ENCODE measurements at places on chromosomes 3 and 15. TPM values are rescaled to one million over a fixed set of nuclear protein-coding genes. Genes with fewer than 3 reads are reported as not detected.

Gene PRR20G
- not detected for polyA plus RNA-seq

Gene SEMA3B
- 40.1 TPM for polyA plus RNA-seq

Gene MORC1
- polyA plus RNA-seq: not detected

Gene DPPA2
- polyA plus RNA-seq: not detected

Gene SCAP
- 24.0 TPM for polyA plus RNA-seq

Gene SLC24A5
- not detected for polyA plus RNA-seq

Gene CACNA1D
- 0.61 TPM for polyA plus RNA-seq

Gene PLA2G4E
- not detected for polyA plus RNA-seq

Gene ZNF280D
- polyA plus RNA-seq: 11.6 TPM

Gene EPB42
- polyA plus RNA-seq: not detected

Gene OR5K2
- polyA plus RNA-seq: not detected

Gene DZIP3
- 2.2 TPM for polyA plus RNA-seq

Gene C3orf33
- polyA plus RNA-seq: 1.4 TPM

Gene STRA6
- polyA plus RNA-seq: 0.95 TPM

Gene CNTN6
- not detected for polyA plus RNA-seq

Gene CNOT10
- 16.7 TPM for polyA plus RNA-seq

Gene CNTN3
- 1.3 TPM for polyA plus RNA-seq

Gene SLC51B
- 0.62 TPM for polyA plus RNA-seq

Gene PEAK1
- 6.6 TPM for polyA plus RNA-seq

Gene SNTN
- polyA plus RNA-seq: not detected

Gene PHLDB2
- polyA plus RNA-seq: 10.6 TPM

Gene SPATA12
- not detected for polyA plus RNA-seq

Gene MB21D2
- polyA plus RNA-seq: 0.88 TPM

Gene CFAP100
- not detected for polyA plus RNA-seq

Gene ULK4
- 1.6 TPM for polyA plus RNA-seq

Gene RTP1
- polyA plus RNA-seq: not detected

Gene TGM5
- not detected for polyA plus RNA-seq

Gene KBTBD13
- polyA plus RNA-seq: not detected

Gene PDZRN3
- polyA plus RNA-seq: 26.3 TPM

Gene ROBO2
- polyA plus RNA-seq: 0.45 TPM

Gene PIK3R4
- polyA plus RNA-seq: 13.6 TPM

Gene TRH
- polyA plus RNA-seq: not detected

Gene TRPM1
- polyA plus RNA-seq: 0.15 TPM

Gene TMEM42
- polyA plus RNA-seq: 20.3 TPM

Gene SLC28A2
- 0.25 TPM for polyA plus RNA-seq

Gene LYZL4
- polyA plus RNA-seq: not detected

Gene CLRN1
- polyA plus RNA-seq: not detected

Gene CORO2B
- 1.2 TPM for polyA plus RNA-seq

Gene GOLGA6L10
- polyA plus RNA-seq: 4.4 TPM

Gene SLC27A2
- polyA plus RNA-seq: 1.6 TPM

Gene GOLGA6A
- polyA plus RNA-seq: not detected

Gene NR1I2
- 0.25 TPM for polyA plus RNA-seq

Gene ASB14
- polyA plus RNA-seq: not detected

Gene CISH
- 6.8 TPM for polyA plus RNA-seq

Gene PIK3CB
- polyA plus RNA-seq: 9.2 TPM

Gene MEIS2
- 3.9 TPM for polyA plus RNA-seq

Gene ADGRG7
- not detected for polyA plus RNA-seq

Gene PIGZ
- polyA plus RNA-seq: 3.0 TPM

Gene SCAMP5
- polyA plus RNA-seq: 12.7 TPM

Gene BOC
- polyA plus RNA-seq: 17.5 TPM

Gene MESP2
- not detected for polyA plus RNA-seq

Gene LRRC3B
- polyA plus RNA-seq: 0.20 TPM

Gene KLHL40
- polyA plus RNA-seq: 0.05 TPM
